Stimulated activated CD4-positive, alpha-beta T cell treated with anti-CD3 and anti-CD28 coated beads, Interleukin-4, amount 100 ng/mL, for 1 hour (primary cell): ENCODE measurements at places on chromosomes 2 and 18.

- no peak for DNase-seq
Observed at GRCh38 chr2:23901966-23902846, 24.7 kb downstream of the ATAD2B start.

DNA sequence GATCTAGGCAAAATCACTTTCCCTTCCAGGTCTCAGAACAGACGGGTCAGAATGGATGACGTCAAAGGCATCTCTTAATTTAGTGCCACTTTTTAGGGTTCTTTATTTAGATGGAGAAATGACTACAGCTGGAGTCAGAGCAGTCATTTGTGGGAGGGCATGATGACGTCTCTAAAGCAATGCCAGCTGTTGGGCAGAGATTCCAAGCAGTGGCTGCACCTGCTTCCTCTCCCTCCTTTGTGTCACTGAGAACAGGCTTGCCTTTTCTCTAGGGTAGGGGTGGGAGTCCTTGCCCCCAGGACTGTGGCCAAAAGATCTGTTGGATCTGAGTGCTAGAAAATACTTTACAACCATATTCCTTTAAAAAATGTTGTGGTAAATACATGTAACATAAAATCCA is 28.7 kb upstream of the SKOR2 start:
- DNase-seq = no peak

GRCh38 chr2:163119966-163120365 is 281.4 kb upstream of the KCNH7 start:
- DNase-seq = no peak

DNA sequence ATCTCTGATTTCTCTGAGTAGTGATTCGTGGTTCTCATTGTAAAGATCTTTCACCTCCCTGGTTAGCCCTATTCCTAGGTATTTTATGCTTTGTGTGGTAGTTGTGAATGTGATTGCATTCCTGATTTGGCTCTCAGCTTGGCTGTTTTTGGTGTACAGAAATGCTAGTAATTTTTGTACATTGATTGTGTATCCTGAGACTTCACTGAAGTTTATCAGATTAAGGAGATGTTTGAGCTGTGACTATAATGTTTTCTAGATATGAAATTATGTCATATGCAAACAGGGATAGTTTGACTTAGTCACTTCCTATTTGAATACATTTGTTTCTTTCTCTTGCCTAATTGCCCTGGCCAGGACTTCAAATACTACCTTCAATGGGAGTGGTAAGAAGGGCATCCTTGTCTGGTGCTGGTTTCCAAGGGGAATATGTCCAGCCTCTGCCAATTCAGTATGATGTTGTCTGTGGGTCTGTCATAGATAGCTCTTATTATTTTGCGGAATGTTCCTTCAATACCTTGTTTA is 251.9 kb upstream of the ZNF804A start:
- DNase-seq = no peak

DNA sequence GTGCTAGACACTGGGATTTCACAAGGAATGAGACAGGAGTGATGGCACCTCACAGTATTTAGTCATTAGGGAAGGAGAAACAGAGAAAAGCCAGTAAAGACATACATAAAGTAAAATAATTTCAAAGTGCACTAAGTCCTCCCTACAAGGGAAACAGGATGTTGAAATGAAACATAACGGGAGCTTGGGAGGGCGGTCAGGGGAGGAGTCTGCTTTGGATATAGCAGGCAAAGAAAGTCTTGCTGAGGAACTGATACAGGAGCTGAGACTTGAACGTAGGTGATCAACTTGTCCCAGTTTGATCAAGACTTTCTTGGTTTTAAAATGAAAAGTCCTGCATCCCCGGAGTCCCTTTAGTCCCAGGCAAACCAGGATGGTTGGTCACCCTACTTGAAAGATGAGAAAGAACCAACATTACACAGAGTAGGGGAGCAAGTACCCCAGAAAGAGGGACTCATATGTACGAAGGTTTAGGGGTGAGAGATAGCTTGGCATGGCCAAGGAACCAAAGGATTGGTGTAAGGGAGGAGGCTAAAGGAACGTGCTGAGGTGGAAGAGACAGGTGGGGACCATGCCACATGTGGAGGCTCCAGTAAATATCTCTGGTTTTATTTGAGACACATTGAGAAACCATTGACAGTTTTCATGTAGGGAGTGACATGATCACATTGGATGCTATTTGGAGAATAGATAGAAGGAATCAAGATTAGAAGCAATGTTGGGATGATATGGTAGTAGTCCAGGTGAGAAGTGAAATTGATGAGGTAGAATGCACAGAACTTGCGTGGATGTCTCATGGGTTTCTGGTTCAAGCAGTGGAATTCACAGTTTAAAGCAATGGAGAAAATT is 28.4 kb downstream of the FBXO48 start:
- DNase-seq = no peak

- DNase-seq = no peak
Observed at GRCh38 chr2:225400546-225401400, 1.3 kb downstream of the NYAP2 start.

- no peak for DNase-seq
Observed at GRCh38 chr2:190856985-190857384, 23.6 kb upstream of the GLS start.

DNA sequence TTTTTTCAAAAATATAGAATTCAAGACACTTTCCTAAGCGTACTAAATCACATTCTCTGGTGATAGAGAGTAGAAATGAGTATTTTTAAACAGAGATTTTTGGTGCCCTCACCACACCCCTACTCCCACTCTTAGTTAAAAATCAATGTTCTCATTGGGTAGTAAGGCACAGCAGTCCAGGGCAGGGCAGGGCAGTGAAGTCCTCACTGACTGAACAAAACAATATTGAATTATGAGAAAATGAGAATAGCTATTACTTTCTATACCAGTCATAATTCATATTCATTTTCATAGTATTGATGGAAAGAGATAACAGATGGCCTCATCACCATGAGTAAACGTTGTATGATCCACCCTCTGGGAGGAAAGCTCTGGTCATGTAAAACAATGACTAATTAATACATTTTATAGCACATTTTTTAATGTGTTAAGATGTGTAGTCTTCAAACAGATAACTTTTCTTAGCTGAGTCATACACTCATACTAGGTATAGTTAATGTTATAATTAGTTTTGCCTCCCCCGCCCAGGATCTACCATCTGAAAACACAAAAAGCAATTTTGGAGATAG is 686.1 kb downstream of the KCNJ3 start:
- DNase-seq = no peak

DNA sequence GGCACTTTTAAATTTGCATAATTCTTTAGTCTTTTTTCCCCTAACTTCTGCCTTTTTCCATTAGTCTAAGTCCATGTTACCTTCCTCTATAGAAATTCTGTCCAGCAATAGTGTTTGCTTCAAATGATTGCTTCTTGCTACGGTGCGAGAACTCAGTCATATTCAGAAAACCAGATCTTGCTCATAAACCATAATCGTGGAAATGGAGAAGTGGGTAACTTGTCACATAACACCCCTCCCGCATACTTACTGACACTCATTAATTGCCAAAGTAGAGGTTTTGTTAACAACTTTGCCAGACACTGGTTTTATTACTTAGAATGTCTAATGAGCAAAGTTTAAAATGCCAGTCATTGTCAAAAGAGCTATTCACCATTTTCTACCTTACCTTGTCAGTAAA is 94.3 kb upstream of the TWSG1 start:
- DNase-seq = no peak
